Stimulated activated naive CD8-positive, alpha-beta T cell treated with anti-CD3 and anti-CD28 coated beads, Interleukin-15, amount 100 ng/mL, for 72 hours (primary cell): ENCODE measurements at places on chromosomes 16 and 17.
A peak's percentile ranks its signal among the peaks of the same experiment; 100 is the strongest.

DNA sequence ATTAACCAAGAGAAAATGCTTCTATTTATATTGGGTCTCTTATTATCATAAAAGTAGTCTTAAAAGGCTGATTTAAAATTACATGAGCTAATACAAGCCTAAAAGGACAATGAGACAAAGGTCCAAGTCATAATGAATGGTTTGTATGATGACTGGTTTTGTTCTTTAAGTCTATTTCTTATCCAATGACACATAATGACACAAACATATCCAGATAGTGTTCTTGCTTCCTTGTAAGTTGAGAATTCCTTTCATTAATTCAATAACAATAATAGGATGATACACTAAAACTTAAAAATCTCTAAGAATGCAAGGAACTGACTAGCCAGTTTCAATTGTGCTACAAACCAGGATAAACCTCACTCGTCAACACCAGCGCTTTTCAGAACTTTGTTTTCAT lies 244.1 kb downstream of the CEP112 start:
- no peak for DNase-seq

DNA sequence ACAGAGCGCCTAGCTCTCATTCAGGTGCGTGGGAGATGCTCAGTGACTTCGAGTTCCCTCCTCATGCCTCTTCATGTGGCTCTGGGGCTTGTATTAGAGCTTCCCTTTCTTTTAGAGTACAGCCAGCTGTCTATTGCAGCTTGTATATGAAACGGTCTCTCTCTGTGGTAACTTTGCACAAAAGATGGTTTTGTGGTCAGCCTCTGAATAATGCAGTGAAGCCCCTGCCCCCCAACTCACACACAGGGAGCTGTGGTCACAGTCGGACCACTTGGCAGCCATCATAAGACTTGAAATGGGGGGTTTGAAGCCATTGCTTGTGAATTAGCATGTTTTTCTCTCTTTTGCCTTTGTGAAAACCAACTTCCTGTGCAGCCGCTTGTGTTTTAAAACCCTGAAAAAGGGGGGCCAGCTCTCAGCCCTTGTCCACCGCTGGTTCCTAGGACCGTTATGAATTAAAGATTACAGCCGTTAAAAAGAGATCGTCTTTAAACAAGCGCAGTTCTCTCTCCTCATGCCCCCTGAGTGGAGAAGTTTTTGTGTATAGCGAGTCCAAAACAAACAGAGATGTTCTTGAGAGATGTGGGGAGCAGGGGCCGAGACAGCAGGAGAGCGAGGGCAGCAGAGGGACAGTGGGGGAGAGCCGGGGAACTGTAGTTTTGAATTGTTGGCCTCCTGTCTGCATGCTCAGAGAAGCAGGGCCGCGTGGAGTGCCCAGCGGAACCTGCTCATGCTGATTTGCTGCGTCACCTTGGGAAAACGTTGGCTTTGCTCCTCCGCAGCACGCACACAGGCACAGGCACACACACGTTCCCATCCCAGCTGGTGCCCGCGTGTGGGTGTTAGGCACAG lies 199.0 kb downstream of the MSI2 start:
- peak; percentile 87 for DNase-seq

DNA sequence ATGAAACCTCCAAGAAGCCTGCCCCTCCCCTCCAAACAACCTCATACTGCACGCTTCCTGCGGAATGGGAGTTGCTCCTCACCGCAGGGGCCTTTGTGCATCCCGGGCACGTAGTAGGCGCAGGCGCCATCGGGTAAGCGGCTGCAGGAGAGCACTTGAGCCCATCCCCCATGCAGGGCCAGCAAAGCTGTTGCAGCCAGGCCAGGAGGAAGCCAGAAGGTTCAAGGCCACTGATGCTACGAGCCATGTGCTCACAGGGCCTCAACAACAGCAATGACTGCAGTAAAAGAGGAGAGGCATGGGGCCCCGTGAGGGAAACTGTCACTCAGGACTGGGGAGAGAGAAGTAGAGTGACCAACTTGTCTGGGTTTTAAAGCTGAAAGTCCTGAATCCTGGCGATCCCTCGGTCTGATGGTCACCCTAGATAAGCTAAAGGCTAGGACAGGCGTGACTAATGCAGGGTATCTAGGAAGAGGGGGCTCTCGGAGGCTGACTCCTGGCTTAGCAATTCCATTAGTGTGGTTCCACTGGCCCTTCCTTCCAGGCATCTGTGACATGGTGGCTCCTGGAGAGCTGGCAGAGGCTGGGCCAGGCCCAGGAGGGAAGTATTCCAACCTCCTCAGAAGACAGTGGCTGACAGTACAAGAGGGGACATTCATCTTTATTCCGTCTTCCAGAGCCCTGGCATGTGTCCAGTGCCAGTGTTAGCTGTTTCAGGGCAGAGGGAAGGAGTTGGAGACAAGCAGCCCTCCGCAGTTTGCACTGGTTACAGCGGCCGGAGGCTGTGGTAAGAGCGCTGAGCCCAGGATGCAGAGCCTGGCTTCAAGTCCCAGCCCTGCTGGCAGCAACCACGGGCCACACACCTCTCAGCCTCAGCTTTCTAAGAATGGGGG lies 20.8 kb downstream of the GOSR2 start:
- DNase-seq, result no peak

GRCh38 chr17:1022278-1023024 lies 25.5 kb downstream of the TIMM22 start:
- DNase-seq, result no peak

DNA sequence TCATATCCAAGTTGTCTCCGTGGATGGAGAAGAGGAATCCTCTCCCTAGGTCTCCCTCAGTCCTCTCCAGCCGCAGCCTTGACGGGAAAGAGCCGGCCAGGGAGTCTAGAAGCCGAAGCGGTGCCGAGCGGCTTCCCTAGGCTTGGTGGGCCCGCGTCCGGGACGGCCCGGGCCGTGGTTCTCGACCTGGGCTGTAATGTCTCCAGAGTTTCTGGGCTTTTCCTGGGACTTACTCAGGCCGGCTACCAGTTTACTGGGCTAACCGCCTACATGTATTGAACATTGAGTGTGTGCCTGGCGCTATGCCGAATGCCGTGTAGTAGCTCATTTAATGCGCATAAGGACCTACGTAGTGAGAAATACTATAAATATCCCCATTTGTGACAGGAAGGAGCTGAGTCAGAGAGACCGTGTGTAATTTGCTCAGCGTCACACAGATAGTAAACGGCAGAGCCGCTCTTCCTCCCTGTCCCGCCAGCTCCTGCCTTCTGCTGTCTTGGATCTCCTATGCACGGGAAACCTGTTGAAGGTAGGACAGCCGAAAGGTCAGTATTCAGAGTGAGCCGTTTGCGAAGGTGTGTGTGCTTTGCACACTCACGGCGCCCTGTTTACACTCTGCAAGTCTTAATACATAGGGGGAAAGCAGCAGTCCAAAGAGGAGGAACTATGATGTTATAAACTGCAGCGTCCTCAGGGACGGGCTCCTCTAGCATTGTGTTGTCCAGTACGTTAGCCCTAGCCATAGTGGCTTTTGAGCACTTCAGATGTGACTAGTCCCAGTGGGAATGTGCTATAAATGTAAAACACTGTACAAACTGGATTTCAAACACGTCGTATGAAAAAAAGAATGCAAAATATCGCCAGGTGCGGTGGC lies 723 bp upstream of the SPAG5 start:
- DNase-seq, result peak; percentile 73

DNA sequence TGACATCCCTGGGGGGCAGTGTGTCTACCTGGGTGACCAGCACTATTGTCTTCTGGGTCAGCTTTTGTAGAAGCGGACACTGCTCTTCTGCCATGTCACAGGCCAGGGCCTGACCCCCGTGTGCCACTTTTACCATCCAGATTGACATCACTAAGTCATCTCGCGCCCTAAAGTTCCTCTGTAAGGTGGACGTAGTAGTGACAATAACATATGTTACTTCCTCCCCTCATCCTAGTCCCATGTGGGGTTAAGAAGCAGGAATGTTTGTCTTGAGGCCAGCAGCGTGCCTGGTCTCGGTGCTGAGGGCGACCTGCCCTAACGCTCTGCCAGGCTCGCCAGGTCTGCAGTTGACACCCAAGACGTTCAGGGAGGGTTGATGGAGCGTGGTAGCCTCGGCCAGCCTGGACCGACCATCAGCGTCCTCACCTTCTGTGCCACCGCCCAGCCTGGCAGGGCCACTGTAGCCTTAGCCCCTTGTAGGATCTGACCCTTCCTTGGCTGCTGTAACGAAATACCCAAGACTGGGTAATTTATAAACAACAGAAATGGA lies 20.7 kb downstream of the GAA start:
- no peak for DNase-seq

DNA sequence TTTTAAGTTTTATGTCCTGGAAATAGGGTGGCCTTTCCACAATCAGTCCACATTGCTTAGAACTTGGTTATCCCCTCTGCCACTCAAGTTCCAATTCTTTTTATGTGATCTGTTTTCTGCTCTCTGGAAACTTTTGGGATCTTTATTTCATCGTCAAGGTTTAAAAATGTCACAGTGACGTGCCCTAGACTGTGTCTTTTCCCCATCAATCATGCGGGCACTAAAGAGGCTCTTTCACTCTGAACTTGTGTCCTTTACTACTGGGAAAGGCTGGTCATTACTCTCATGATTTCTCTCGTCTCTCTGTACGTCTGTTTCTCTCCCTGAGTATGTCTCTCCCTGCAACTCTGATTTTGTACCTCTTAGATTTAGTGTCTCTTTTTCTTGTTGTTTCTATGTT lies 189.8 kb upstream of the AXIN2 start:
- no peak for DNase-seq

GRCh38 chr16:35730251-35730650 lies 2270.8 kb downstream of the TP53TG3F start:
- no peak for DNase-seq

GRCh38 chr17:32865141-32865540 lies 11.8 kb downstream of the MYO1D start:
- DNase-seq, result no peak

DNA sequence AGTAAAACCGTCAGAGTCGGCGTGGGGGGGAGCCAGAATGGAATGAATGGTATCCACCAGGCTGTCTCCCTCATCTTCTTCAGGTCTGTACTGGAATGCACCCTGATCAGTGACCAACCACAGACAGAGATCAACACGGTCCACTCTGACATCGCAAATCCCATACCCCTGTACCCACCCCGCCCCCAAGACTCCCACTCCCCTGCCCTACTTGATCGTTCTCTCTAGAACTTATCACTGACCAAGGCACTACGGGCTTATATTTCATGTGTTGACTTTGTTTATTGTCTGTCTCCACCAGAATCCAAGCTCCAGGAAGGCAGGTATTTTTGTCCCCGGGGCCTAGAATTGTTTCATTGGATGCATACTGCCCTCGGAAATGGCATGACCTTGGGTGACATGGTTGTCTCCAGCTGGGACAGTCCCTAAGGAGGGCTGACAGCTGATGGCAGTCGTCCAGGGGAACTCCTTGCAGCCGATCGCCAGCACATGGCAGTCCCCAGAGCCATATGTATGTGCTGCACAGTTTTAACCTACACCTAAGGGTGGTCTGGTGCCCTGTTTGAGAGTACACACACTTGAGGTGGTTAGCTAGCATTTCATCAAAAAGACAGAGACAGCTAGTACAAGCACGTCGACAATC lies 526 bp upstream of the MFSD6L start:
- no peak for DNase-seq
